ENCODE measurements at places on chromosomes 4 and X.

GRCh38 chr4:76588274-76588673 is 153.2 kb downstream of the SHROOM3 start:
- DNase-seq = no peak

GRCh38 chr4:8728536-8729407 is 136.2 kb downstream of the CPZ start:
- DNase-seq = no peak

GRCh38 chr4:118682928-118683327 is 2.3 kb upstream of the METTL14 start:
- peak; percentile 36 for DNase-seq

GRCh38 chr4:145097331-145097820 is 620 bp downstream of the ANAPC10 start:
- DNase-seq = no peak

GRCh38 chrX:109936114-109936513 is 66.8 kb upstream of the TMEM164 start:
- peak; percentile 23 for DNase-seq

DNA sequence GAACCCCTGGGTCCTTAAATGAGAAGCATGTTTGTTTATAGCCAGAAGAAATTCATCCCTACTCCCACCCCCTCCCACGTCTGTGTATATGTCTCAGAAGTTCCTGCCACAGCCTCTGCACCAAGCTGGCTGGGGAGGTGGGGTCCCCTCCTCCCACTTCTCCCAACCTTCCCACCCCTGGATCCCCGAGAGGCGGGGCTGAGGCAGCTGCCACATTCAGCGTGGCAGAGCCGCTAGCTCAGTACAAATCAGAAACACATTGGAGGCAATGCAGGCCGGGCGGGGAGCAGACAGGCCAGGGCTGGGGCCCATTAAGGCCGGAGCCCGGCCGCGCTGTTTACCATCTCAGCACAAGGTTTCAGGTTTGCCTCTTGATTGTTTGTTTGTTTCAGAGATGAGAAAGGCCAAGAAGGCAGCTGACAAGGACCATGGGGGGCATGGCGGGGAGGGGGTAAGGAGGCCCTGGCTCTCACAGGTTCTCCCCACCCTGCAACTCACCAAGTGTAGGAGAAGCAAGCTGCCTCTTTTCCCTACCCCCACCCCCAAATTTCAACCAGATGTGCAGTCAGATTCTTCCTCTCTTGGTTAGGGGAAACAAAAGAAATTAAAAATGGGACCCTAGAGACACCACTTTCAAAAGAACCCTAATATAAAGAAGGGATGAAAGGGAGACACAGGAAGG is 22.3 kb downstream of the PJA1 start:
- no peak for DNase-seq

DNA sequence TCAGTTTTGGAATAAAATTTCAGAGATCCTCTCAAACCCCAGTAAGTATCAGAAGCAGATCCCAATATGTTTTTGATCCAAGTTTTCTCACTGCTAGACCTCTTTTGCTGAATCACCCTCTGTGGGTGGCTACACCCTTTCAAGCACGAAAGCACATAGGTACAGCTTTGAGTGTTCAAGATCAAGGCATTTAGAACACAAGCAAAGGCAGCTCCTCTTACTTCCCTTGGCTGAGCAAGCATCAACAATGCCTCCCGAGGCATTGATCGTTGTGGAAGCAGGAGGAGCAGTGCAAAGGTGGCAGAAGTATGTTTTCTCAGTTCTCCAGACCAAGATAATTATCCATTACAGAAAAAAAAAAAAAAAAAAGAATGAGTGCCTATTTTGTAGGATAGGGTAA is 72.0 kb upstream of the TSPAN7 start:
- DNase-seq = no peak

- no peak for DNase-seq
Measured at GRCh38 chr4:11488657-11489452, 60.2 kb upstream of the HS3ST1 start.

DNA sequence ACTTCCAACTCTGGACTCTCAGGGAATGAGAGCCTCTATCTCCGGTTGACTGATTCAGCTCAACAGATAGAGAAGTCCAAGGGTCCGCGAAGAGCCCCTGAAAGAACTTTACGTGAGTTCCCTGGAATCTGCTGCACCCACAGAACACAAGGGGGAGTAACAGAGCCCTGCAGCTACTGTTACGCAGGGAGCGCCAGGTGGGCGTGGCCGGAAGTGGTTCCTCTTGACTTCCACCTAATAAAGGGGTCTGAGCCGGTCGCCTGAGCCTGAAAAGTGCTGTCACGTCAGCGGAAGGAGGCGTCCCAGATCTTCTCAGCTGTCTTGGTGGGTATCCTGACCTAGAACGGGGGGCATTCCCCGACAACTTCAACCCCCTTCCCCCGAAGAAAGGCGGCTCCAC is at the start of gene MAGEB6:
TSS of gene MAGEB6 (plus strand) at position 237 of the 400 bp plus-strand sequence. CDS start 1,407 bp downstream, outside the sequence.
- no peak for DNase-seq

- DNase-seq = no peak
Measured at GRCh38 chr4:140344621-140345020, 28.8 kb upstream of the SCOC start.

GRCh38 chrX:130084631-130085237 is 25.6 kb downstream of the ELF4 start:
- DNase-seq = no peak

- DNase-seq = peak; percentile 69
Measured at GRCh38 chr4:105715692-105716278, 7.2 kb downstream of the GSTCD start.

DNA sequence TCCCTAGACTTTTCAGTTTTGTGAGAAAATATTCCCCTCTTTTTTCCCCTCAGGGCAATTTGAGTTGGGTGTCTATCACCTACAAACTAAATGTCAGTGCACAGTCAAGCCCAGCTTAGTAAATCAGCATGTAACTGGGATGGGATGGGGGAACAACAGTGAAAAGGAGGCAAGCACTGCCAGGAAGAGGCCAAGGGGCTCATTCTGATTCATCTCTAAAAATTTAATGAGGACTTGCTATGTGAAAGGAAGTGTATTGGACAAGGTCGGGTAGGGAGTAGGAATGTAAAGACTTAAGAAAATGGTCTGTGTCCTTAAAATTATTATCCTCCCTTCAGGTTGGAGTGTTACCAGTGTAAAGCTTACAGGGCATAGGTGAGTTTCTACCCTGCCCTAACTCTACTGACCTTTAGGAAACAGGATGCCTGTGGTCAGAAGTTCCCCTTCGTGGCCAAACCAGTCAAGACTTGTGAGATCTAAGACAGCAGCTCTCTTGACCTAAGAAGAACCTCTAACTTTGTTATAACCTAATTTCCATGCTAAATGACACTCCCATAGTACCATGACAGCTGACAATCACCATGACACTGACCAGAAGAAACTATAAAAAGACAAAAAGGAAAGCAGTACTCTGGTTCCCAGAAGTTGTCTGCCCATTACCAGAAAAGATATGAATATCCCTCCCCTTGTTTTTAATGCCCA is 194.4 kb upstream of the LDB2 start:
- no peak for DNase-seq

GRCh38 chr4:75821966-75822365 is 80.3 kb downstream of the PPEF2 start:
- no peak for DNase-seq

- no peak for DNase-seq
Measured at GRCh38 chr4:47386561-47387235, 76.8 kb downstream of the COMMD8 start.

GRCh38 chrX:57984620-57985019 is 74.4 kb upstream of the ZXDA start:
- no peak for DNase-seq

GRCh38 chr4:1531683-1532548 is 125.7 kb upstream of the NKX1-1 start:
- DNase-seq = no peak

DNA sequence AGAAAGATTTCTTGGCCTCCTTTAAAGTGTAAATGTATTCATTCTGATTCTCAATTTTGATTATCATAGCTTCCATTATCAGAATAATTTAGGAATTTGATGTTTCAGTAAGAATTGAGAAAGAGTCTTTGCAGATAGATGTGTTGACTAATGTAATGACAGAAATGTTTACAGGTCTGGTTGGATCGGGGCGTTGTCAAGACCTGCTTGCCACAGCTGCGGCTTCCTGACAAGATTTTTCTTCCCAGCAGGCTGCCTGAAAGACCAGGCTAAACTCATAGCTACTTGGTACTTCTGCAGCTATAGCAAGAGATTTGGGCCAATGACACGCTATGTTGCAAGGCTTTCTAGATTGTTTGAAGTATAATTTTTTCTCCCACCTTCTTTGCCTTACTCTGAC is 91.5 kb upstream of the ANKRD50 start:
- no peak for DNase-seq

- DNase-seq = no peak
Measured at GRCh38 chr4:6349896-6350603, 80.4 kb downstream of the WFS1 start.

DNA sequence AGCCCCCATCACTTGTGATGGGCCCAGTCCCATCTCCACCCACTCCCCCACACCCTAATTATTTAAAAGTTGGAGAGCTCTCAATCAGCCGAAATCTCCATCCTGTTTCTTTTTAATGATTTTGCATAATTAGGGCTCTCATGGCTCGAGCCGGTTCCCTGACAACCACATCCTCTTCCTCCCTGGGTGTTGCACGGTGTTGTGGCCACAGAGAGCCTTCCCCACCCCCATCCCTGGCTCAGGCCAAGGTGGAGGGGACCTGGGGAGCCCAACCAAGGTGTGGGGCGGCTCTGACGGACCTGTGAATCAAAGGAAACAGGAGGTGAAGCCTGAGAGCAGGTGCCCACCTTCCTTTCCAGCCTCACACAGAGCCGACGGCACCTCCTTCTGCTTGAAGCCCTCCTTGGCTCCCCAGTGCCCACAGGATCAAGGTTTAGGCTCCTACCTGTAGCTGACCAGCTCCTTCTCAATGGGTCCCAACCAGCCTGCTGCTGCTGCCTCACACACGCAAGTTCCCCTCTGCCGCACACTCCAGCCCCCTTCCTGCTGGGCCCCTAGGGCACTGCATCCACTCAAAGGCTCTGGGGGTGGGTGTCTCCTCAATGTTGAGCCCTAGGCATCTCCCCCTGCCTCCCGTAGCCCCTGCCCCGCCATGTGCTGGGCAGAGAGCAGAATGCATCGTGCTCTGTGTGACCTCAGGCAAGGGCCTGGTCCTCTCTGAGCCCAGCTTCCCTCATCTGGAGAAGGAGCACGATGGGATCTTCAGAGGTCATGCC is 68.7 kb downstream of the WFS1 start:
- DNase-seq = no peak

DNA sequence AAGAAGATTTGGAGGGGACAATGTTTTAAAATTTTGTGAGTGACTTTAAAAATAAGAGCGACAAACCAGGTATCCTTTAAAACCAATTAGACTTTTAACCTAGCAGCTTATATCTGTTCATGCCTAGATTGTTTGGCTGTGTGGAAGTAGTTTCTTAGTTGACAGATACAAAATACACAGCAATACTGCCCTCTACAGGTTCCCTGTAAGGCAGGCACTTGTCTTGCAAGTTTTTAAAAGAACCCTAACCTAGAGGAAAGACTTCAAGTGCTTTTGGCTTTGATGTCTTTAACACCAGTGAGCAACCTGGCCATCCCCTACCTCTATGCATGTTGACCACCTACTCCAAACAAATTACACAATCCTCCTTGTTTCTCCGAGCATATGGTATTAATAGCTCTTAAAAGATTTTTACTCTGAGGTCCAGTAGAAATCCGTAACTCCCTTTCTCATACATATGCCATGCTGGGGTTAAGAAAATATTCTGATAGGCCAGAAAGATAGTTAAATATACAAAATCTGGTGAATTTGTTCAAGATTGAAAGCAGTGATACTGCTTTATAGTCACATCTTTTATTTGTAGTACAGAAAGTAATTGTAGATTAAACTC is 273.0 kb downstream of the ARHGAP24 start:
- DNase-seq = peak; percentile 89

All from dermis blood vessel endothelial cell (primary cell).